ENCODE measurements at places on chromosomes 6 and 20.

DNA sequence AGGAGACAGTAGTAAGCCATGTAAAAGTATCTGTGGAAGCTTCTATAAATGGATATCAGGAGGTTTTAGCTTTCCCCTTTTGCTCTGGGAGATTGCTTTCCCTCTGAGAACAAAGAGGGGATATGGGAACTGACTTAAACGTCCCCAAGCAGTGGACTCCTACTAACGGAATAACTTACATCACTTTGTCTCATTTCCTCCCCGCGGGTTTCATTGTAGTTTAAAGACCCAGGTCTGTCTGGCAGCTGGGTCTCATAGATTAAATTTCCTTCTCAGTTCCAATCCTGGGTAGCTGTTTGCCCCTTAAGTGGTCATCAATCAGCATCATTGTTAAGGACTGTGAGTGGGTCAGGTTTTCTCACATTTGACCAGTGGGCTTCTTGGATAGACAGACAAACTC, 68.7 kb downstream of the PLAGL1 start:
- no peak for DNase-seq

DNA sequence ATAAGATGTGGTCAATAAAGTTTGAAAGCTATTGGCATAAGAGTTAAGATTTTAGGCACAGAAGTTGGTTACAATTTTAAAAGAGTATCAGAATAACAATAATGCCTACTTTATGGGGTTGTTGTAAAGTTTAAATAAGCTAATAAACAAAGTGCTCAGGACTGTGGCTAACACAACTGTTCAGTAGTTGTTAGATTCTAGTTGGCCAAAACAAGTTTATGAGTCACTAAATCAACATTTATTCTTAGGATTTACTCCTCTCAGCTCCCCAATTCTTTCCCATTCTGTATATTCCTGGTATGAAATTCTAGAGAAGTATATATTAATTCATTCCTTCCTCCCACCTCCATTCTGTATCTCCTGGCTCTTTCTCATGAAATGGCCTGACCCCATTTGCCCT, 14.5 kb downstream of the RMND1 start:
- DNase-seq: no peak

DNA sequence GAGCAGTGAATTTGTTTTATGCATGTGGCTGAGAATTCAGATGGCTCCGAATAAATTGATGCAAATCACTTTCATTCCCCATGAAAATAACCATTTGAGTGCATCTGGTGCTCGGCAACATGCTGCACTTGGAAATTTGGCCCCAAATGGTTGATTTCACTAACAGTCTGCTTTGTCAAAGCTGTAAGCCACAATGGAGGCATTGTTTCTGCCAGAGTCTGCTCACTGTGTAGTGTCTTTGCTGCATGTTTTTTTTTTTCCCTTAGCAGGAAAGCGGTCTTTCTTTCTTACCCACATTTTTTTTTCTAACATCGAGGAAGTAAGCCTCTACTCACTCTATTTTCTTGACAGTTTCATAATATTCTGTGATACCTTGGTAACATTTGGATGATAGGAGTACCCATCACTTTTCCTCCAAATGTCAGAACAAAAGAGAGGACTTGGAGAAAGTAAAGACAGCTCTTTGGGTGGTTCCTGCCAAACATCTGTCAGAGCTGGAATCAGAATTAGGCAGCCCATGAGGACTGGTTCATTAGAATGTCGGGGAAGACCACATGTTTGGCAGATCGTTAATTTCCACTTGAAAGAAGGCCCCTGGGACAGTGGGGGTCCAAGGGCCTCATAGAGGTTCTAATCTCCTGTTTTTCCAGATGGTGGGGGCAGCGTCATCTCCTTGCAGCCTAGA, 149.5 kb downstream of the DOK5 start:
- no peak for DNase-seq

DNA sequence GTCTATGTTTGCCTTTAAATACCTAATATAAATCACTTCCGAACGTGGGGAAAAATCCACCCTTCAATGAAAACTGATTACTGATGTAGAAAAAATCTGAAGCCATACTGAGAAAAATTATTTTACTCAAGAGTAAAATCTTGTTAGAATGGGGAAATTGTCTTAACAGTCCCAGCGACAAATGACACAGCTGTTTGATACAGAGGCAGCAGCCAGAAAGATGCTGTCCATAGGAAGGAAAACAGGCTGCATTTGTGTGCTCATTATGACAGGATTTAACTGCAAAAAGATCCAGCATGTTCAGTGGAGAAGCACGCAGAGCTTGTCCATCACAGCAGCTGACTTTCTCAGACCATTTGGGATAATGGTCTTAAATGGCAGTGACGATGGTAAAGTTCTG, 443.0 kb downstream of the TFAP2B start:
- no peak for DNase-seq

DNA sequence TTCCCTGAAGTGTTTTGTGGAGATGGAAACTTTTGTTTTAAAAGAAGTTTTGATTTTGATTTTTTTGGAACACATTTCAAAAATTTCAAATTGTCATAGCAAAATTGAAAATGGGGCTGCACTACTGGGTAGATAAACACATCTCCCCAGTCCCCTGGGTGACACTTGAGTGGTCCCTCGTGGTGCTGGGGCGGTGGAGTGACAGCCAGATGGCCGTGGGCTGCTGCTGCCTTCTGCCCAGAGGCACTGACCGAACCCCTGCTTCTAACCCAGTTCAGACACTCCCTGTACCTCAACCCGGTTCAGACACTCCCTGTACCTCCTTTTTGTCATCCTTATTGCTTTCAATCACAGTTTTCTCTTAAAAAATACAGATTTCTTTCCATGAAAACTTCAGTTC, 69.9 kb upstream of the SYNJ2 start:
- DNase-seq: no peak

DNA sequence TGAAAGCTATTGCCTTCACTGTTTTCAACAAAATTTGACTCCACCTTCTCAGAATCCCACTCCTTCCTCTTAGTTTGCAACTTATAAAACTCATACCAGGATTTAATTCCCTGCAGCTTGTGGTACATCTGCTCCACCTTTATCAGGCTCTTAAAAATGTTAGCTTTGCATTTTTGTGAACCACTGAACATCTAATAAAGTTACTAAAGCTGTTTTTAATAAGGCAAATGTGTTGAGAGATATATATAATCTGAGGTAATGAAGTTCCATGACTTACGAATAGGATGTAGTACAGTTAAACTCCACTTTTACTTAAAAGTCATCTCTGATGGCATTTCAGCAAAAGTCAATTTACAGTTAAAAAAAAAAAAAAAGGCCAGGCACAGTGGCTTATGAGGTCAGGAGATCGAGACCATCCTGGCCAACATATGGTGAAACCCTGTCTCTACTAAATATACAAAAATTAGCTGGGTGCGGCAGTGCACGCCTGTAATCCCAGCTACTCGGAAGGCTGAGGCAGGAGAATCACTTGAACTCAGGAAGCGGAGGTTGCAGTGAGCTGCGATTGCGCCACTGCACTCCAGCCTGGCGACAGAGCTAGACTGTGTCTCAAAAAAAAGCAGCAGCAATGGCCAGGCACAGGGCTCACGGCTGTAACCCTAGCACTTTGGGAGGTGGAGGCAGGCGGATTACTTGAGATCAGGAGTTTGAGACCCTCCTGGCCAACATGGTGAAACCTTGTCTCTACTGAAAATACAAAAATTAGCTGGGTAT, 106.2 kb downstream of the KIF13A start:
- no peak for DNase-seq

GRCh38 chr6:151757506-151757955, 50.0 kb upstream of the ESR1 start:
- no peak for DNase-seq

DNA sequence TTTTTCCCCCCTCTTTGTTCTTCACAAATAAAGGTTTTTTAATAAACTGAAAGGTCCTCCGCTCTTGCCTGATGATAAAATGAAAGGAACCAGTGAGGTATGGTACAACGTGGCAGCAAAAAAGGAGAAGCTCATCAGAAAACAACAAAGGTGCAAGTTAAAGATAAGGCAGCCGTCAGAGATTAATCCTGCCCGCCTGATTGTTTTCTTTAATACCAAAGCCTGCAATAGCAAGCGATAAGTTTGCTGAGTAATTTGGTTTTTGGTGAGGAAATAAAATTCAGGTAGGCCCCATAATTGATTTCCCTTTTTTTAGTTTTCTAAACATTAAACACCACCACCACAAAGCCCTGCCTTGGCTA, 177.9 kb downstream of the MBOAT1 start:
- DNase-seq: no peak
